ENCODE measurements at places on chromosomes 13 and 19. TPM values are rescaled to one million over a fixed set of nuclear protein-coding genes. Genes with fewer than 3 reads are reported as not detected.

DNA sequence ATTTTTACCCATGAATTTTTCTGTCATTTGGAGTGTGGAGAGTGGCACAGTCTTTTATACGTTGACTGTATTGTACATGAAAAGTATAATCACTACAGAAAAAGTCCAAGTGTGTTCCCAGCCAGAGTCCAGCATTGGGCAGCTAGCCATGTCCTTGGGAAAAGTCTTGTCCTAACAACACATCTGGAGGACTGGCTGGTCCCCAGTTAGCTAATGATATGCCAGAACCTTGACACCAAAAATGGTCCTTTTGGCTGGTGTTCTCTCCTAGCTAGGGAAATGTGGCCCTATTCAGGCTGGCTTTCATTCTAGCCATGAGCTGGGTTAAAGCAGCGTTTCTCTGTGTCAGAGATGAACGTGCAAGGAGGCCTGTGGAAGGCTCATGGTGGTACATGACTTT lies 98.9 kb downstream of the ESD start:
- no peaks in the 10 kb centered on the region for H3K27me3 ChIP-seq
- H3K27ac ChIP-seq = no peak overlapping the region
- no peaks in the 10 kb centered on the region for H3K4me1 ChIP-seq
- no peak for DNase-seq
- peaks cover 48% of the 10 kb centered on the region for H3K36me3 ChIP-seq

The ZNF418 gene
- total RNA-seq = 29.6 TPM

GRCh38 chr13:91639330-91639729 lies 240.9 kb downstream of the GPC5 start:
- H3K36me3 ChIP-seq = no peaks in the 10 kb centered on the region
- H3K27ac ChIP-seq = no peak overlapping the region
- no peak overlapping the region for H3K4me3 ChIP-seq
- H3K4me1 ChIP-seq = no peaks in the 10 kb centered on the region
- H3K27me3 ChIP-seq = no peaks in the 10 kb centered on the region

The WASF3 gene
- total RNA-seq = 38.0 TPM

DNA sequence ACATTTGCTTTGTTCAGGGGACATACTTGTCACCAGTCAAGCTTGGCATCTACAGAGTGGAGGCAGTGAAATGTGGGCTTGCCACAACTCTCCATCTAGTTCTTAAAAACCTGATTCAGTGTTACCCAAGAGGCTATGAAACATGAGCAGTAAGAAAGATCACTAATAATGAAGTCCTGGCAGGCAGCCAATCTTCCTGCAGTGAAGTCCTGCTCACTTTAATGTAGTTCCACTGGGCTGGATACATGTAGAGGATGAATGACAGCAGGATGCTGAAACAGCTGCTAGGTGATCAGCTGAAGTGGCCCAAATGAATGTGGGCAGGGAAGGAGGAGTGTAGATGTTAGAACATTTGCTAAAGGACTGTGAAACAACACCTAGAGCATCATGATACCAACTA lies 1213.1 kb downstream of the OLFM4 start:
- no peaks in the 10 kb centered on the region for H3K27me3 ChIP-seq
- H3K27ac ChIP-seq = no peak overlapping the region
- DNase-seq = no peak
- no peaks in the 10 kb centered on the region for H3K4me1 ChIP-seq

DNA sequence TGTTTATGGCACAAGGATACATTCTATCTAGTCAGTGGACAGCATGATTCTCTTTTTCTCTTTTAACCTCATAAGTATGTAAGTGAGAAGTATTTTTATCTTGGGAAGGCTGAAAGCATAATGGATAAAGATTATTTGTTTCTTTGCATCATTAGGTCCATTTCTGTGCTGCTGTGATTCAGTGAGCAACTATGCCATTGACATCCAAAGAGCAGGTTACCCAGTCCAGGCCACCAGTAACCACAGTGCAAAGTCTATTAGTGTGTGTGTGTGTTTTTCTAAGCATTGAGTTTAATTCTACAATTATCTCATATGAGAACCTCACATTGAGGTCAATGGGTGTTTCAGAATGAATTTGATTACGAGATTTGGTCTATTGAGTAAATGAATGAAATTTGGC lies 158.8 kb upstream of the DACH1 start:
- H3K36me3 ChIP-seq = no peaks in the 10 kb centered on the region
- no peak overlapping the region for H3K4me3 ChIP-seq
- H3K27ac ChIP-seq = no peak overlapping the region
- DNase-seq = no peak
- H3K4me1 ChIP-seq = no peaks in the 10 kb centered on the region
- H3K27me3 ChIP-seq = no peaks in the 10 kb centered on the region

The SLC6A16 gene
- 3.4 TPM for total RNA-seq

- H3K4me3 ChIP-seq = peak overlapping the region; percentile 5
- no peak overlapping the region for H3K27ac ChIP-seq
- no peaks in the 10 kb centered on the region for H3K36me3 ChIP-seq
- DNase-seq = no peak
- H3K27me3 ChIP-seq = no peaks in the 10 kb centered on the region
- peaks cover 11% of the 10 kb centered on the region for H3K4me1 ChIP-seq
Observed at GRCh38 chr13:34065928-34066327, 248.0 kb downstream of the RFC3 start.

DNA sequence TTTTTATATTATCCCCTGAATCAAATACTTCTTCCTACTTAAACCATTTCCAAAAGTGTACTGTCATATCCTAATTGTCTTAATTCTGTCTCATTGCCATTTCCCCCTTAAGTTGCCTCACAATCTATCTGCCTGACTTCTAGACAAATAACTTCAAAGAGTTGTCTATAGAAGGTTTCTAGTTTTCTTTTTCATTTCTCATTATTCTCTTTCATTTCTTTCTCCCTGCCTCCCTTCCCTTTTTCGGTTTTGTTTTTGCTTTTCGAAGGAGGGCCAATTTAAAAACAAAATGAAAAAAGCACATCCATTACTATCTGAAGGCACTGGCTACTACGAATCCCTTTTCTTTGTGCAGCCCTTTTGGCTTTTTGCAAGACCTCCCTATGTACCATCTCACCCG lies 367.2 kb downstream of the DNAJC15 start:
- H3K27ac ChIP-seq = no peak overlapping the region
- DNase-seq = no peak
- no peaks in the 10 kb centered on the region for H3K36me3 ChIP-seq
- no peaks in the 10 kb centered on the region for H3K4me1 ChIP-seq
- no peak overlapping the region for H3K4me3 ChIP-seq

DNA sequence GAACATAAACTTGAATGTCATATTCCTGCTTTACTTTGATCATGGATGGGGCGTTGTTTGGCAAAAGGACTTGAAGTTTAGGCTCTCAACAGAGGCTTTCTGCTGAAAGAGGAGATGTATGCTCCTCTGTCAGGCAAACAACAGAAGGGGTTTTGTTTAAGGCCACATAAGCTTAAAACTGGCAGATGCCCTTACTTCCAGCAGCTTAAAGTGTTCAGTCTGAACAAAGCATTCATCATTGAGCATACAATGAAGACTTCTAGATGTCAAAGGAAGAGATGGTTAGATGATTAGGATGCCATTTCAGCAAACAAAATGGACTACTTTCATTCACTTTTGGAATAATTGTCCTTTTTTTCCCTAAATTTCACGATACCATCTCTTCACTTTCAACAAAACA lies 484.5 kb downstream of the SLITRK6 start:
- H3K4me1 ChIP-seq = no peaks in the 10 kb centered on the region
- DNase-seq = no peak
- no peak overlapping the region for H3K4me3 ChIP-seq
- H3K36me3 ChIP-seq = no peaks in the 10 kb centered on the region
- H3K27me3 ChIP-seq = no peaks in the 10 kb centered on the region

GRCh38 chr13:31982124-31982523 lies 49.5 kb upstream of the FRY start:
- peaks cover 2% of the 10 kb centered on the region for H3K4me1 ChIP-seq
- H3K27me3 ChIP-seq = no peaks in the 10 kb centered on the region
- H3K4me3 ChIP-seq = no peak overlapping the region
- no peak for DNase-seq
- H3K36me3 ChIP-seq = no peaks in the 10 kb centered on the region

The APOC4 gene
- not detected for total RNA-seq

DNA sequence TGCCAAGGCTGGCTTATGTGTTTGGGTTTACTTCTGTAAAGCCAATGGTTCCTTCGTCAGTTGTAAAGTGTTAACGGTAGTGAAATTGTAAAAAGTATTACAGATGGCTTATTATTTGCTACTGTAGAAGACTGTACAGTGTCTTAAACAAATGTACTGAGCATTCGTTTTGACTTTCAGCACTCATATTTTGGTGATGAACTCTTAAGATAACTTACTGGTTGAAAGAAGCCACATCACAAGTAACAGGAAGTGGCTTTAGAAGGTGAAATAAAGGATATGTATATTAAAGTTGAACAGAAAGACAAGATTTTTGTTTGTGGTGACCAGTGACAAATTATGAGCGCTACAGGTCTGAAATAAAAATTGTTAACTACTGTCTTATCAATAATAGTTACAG lies 64.2 kb downstream of the URI1 start:
- DNase-seq = no peak
- no peaks in the 10 kb centered on the region for H3K4me1 ChIP-seq
- H3K36me3 ChIP-seq = peaks cover 38% of the 10 kb centered on the region
- H3K4me3 ChIP-seq = no peak overlapping the region
- H3K27me3 ChIP-seq = no peaks in the 10 kb centered on the region

DNA sequence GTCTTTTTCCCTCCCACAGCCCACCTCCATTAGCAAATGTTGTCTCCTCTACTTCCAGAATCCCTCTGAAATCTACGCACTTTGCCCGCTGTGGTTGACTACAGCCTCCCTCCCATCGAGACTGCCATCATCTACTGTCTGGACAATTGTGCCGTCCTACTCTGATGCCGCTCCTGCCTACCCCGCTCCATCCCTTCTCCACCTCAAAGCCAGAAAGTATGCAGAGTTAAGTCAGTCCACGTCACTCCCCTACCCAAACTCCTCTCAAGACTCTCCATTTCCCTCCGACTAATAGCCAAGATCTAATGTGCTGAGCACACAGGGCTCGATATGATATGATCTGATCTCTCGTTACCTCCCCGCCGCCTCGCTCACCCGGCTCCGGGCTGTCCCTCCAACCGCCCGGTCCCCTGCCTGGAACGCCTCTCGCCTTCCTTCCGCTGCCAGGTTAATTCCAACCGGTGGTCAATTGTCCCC lies 556 bp downstream of the CACTIN start:
- H3K4me1 ChIP-seq = peaks cover 3% of the 10 kb centered on the region
- H3K27ac ChIP-seq = no peak overlapping the region
- peaks cover 12% of the 10 kb centered on the region for H3K36me3 ChIP-seq
- no peaks in the 10 kb centered on the region for H3K27me3 ChIP-seq
- DNase-seq = no peak
- H3K4me3 ChIP-seq = peak overlapping the region; percentile 97

The SLITRK5 gene
- total RNA-seq = 0.35 TPM

GRCh38 chr13:98207416-98207815 lies 30.3 kb upstream of the RNF113B start:
- no peaks in the 10 kb centered on the region for H3K27me3 ChIP-seq
- no peak overlapping the region for H3K4me3 ChIP-seq
- no peak for DNase-seq
- peaks cover 69% of the 10 kb centered on the region for H3K36me3 ChIP-seq
- H3K4me1 ChIP-seq = no peaks in the 10 kb centered on the region

- H3K4me3 ChIP-seq = no peak overlapping the region
Observed at GRCh38 chr19:54147676-54148075, 10.1 kb downstream of the CNOT3 start.

DNA sequence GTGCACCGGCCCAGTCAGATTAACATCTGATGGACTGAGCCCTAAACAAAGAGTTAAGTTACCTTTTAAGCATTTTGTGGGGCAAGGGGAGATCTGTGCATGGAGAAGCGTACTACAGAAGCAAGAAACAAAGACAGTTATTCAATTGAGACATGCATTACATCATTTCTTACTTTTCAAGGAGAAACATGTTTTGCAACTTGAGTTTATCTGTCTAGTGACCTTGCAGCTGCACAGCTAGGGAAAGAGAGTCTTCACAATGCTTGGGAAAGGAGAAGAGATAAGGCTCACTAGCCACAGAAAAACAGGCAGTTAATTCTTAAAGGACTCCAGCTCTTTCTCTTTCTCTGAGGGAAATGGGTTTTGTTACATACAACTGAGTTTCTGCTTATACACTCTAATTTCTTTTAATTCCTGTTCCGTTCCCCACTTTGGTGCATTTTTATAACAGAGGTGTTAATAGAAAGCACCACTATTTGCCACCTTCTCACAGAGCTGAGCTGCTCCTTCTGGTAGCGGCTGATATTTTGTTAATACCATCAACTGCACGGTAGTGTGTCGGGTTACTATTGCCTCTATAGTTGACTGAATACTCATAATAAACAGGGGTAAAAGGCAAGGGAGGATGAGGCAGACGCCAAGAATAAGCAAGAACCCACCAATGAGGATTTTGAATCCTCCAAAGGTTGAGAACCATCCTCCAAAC lies 55.9 kb downstream of the ZNF431 start:
- no peaks in the 10 kb centered on the region for H3K4me1 ChIP-seq
- H3K27ac ChIP-seq = no peak overlapping the region
- no peaks in the 10 kb centered on the region for H3K36me3 ChIP-seq
- DNase-seq = no peak
- no peak overlapping the region for H3K4me3 ChIP-seq
- no peaks in the 10 kb centered on the region for H3K27me3 ChIP-seq

The TMEM147 gene
- 119 TPM for total RNA-seq

The GNG7 gene
- 12.3 TPM for total RNA-seq

The CCDC122 gene
- total RNA-seq = 11.5 TPM

The ADAMTS10 gene
- total RNA-seq = 19.3 TPM

DNA sequence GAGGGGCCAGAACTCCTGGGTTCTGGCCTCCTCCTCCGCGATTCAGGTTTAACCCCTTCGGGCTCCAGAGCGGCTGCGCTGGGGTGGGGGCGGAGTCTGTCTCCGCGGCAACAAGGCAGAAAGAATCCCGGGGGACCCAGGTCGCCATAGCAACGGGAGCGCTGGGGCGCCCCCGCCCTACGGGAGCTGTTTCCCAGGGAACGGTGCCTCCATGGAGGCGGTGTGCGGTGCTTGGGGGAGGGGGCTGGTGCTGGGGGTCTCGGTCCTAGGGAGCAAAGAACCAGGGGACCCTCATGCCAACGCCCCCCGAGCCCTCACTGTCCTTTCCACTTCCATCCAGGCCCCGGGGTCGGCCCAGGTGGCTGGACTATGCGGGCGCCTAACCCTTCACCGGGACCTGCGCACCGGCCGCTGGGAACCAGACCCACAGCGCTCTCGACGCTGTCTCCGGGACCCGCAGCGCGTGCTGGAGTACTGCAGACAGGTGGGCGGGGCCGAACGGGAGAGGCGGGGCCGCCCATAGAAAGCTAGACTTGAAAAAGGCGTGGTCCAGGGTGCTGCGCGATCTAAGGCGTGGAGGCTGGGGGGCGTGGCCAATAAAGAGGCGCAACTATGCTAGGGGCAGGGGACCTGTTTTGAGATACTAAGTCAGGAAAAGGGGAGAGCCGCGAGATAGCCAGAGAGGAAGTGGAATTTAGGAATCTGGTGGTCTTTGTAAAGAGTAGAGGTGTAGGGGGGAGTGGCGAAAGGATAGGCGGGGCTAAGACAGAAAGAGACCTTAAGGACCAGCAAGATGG lies 1.2 kb downstream of the APLP1 start:
- H3K27ac ChIP-seq = peak overlapping the region; percentile 96
- DNase-seq = peak; percentile 98
- H3K36me3 ChIP-seq = no peaks in the 10 kb centered on the region
- H3K27me3 ChIP-seq = peaks cover 48% of the 10 kb centered on the region
- peak overlapping the region; percentile 71 for H3K4me3 ChIP-seq
- H3K4me1 ChIP-seq = no peaks in the 10 kb centered on the region

GRCh38 chr13:52711286-52711685 lies 28.3 kb downstream of the CNMD start:
- no peak overlapping the region for H3K27ac ChIP-seq
- no peak overlapping the region for H3K4me3 ChIP-seq
- no peaks in the 10 kb centered on the region for H3K36me3 ChIP-seq
- no peaks in the 10 kb centered on the region for H3K27me3 ChIP-seq
- peak; percentile 79 for DNase-seq
- H3K4me1 ChIP-seq = peaks cover 3% of the 10 kb centered on the region

GRCh38 chr13:81745391-81745790 lies 1404.5 kb upstream of the SPRY2 start:
- H3K27ac ChIP-seq = no peak overlapping the region
- no peaks in the 10 kb centered on the region for H3K27me3 ChIP-seq
- H3K4me1 ChIP-seq = peaks cover 2% of the 10 kb centered on the region
